ENCODE measurements at places on chromosomes 2 and 18.

GRCh38 chr2:214604861-214605260, 194.0 kb downstream of the VWC2L start:
- no peak for DNase-seq

DNA sequence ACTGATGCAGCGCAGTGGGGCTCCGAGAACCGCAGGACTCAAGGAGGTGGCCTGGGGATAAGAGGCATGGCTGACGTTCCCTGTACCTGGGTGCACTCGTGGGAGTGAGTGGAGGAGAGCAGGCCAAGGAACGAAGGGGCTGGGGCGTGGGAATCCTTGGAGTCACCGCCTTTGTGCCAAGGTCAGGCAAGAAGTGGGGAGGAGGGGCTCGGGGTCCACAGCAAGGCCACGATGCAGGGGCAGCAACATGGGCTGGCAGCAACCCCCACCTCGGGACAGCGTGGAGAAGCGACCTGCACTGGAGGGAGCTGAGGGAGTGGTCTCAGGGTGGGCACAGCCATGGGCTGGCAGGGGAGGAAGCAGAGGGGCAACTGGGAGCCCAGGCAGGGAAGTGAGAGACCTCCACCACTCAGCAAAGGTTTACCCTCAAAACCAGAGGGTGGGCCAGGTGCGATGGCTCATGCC, 18.6 kb downstream of the ARID5A start:
- DNase-seq: no peak

DNA sequence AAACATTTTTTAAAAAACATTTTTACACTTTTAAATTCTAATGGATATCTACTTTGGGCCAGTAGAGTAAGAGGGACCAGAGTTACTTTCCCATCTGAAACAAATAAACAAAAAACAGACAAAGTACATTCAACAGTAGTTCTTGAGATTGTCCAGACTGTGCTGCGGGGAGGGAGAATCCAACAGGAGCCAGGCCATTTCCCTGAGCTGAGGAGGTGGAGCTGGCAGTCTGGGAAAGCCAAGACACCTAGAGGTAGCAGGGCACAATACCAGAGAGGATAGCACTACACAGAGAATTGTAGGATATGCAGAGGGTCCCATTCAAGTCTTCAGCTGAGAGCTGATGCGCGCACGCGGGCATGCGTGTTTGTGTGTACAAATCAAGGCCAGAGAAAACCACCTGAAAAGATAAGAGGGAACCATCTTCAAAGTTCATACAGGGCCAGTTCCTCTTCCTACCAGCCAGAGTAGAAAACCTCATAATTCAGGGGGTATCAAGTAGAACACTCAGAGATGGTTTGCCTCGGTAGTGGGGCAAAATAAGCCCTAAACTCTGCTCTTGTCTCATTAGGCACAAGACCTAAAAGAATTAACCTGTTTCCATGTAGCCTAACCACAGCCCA, 44.0 kb downstream of the PTRHD1 start:
- DNase-seq: no peak

GRCh38 chr2:158998551-158999248, 30.3 kb downstream of the TANC1 start:
- no peak for DNase-seq

GRCh38 chr18:76126327-76126726, 368.7 kb downstream of the ZNF516 start:
- DNase-seq: no peak

- no peak for DNase-seq
Observed at GRCh38 chr2:183455056-183455455, 330.8 kb downstream of the NUP35 start.

DNA sequence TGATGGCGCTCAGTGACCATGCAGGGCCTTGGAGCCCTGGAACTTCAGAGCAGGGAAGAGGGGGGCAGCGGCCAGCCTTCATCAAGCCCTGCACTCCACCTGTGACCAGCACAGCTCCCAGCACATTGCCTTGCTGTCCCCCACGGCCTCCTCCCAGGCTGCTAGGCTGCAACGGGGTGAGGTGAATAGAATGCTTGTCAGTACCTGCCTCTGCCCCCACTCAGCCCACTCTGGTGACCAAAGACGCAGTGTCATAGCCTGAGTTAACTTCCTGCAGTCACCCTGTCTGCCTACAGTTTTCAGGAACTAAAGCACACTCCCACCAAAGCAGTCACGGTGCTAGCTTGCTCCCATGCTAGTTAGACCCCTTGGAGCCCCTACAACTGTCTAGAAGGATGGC, 72.1 kb downstream of the STPG4 start:
- DNase-seq: no peak

GRCh38 chr2:176637486-176638166, 368.4 kb downstream of the MTX2 start:
- no peak for DNase-seq

DNA sequence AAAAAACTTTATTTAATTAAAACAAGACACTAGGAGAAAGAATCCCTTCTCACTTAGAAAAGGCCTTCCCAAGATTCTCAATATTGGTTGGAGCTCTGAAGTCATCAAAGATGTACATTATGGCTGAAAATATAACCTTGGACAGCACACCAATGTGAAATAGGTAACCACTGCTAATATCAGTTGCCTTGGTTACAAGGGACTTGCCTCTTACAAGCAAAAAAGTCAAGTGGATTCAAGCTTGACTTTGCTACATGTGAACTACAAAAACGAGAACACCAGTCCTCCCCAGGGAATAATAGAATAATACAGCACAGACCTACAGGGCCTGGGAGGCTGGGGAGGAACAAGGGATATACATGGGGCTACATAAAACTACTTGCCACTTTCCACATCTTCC, 46.1 kb downstream of the NABP1 start:
- DNase-seq: no peak

DNA sequence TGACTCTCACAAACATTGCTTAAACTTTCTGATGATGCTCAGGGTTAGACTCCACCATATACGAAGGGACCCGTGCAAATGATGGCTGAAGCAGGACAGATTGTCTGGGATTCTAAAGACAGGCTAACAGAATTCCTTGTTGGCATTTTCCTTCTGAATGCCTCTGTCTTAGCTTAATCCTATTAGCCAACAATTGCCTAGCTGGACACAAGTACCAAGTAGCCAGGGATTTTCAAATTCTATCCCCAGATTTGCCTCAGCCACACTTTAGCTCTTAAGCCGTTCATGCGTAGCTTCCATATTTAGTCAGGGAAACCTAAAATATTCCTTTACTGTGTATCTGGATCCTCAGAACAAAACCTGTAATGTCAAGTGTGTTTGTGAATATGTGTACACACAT, 40.0 kb downstream of the COL4A3 start:
- DNase-seq: no peak

DNA sequence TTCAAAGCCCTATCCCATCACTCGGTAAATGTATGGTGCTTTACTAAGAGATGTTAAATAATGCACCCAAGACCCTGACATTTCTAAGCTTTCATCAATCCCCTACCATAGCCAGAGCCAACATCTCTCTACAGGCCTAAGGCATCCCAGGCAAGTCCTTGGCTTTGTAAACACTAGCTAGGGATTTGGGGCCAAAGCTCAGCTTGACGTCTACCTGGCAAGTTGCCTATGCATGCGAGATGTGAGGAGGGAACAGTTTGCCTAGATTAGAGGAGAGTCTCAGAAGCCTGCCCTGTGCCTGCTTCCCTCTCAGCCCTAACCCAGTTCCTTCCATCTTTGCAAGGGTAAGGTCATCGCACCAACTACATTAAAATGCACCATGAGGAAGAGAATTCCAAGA, 221.5 kb upstream of the NCKAP5 start:
- no peak for DNase-seq

- no peak for DNase-seq
Observed at GRCh38 chr2:44295633-44296359, 20.5 kb downstream of the SLC3A1 start.

DNA sequence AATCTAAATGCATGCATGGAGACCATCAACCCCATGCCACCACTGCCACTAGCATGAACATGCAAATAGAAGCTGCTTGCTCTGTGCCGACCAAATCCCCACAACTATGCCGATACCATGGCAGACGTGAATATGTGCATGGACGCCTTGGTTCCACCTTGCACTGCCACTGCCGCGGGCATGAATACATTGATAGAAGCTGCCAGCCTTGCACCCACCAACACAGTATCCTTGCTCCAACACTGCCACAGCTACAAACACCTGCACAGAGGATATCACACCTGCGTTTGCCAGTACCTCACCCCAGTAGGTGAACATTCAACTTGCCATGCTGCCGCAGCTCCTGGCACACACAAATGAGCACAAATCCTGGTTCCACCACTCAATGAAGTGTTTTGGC, 527.4 kb upstream of the REG3G start:
- DNase-seq: no peak

GRCh38 chr2:52710810-52711618, 1056.6 kb upstream of the CHAC2 start:
- no peak for DNase-seq

DNA sequence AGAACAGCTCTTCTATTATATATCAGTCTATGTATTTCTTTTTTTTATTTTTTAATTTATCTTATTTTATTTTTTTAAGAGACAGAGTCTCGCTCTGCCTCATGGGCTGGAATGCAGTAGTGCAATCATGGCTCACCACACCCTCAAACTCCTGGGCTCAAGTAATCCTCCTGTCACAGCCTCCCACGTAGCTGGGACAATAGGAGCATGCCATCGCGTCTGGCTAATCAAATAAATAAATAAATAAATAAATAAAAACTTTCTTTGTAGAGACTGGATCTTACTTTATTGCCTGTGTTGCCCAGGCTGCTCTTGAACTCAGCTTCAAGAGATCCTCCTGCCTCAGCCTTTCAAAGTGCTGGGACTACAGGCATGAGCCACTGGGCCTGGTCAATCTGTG, 117.0 kb downstream of the RBMS1 start:
- no peak for DNase-seq

DNA sequence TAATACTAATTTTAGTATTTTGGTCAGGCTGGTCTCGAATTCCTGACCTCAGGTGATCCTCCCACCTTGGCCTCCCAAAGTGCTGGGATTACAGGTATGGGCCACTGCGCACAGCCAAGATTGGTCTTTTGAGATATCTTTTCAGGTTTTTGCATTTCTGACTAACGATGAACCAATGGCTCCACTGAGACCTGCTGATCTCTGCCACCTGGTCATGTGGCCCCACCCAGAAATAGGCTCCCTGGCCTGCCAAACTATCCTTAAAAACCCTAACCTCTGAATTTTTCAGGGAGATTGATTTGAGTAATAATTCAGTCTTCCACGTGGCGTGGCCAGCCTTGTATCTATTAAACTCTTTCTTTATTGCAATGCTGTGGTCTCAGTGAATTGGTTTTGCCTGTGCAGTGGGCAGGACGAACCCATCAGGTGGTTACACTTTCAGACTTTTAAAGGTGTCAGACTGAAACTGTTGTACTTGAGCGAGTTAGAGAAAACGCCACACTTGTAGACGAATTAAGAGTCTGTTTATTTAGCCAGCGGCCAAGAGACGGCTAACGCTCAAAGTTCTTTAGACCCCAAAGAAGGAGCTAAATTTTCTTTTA, 85.8 kb upstream of the MSH6 start:
- no peak for DNase-seq

DNA sequence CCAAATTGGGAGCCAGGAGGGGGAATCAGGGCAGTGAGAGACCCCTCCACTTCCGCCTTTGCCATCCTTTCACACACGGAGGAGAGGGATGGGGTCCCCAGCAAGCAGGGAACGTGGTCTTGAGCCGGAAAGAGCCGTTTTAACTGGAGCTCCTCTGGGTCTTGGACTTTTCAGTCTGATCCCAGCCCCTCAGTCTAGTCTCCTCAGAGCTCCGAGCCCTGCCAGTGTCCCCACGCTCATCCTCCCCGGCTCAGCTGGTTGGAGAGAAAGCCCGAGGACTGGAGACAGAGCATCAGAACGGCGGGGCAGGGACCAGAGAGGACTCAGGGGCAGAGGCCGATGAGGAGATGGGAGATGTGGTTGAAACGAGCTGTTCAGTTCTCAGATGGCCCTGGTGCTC, 26.1 kb upstream of the OTOF start:
- no peak for DNase-seq

GRCh38 chr2:225756198-225756597, 356.7 kb downstream of the NYAP2 start:
- DNase-seq: no peak

- DNase-seq: no peak
Observed at GRCh38 chr2:211351987-211352386, 795.6 kb downstream of the CPS1 start.

DNA sequence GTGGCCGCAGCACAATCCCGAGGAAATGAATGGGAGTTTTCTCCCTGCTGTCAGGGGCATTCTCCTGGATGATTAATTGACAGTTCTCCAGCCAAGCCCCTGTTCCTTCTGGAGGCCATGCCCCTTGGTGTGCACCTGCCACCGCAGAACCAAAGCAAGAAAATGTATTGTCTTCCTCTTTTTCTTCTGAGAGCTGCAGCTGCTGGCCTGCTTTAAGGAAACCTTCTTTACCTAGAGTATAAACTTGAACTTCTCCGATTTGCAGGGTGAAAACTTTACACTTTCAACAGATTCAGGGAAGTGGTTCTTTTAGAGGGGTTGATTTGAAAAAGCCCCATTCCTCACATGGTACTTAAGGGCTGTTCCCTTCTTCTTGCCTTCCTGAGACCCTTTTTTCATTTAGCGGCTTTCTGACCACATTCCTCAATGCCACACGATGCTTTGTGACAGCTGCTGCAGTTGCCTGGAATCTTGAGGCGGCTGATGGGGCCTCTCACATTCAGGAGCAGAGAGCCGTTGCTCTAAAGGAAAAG, 402.8 kb downstream of the TXNL1 start:
- no peak for DNase-seq

GRCh38 chr18:75586130-75586889, 158.8 kb upstream of the SMIM21 start:
- DNase-seq: no peak

DNA sequence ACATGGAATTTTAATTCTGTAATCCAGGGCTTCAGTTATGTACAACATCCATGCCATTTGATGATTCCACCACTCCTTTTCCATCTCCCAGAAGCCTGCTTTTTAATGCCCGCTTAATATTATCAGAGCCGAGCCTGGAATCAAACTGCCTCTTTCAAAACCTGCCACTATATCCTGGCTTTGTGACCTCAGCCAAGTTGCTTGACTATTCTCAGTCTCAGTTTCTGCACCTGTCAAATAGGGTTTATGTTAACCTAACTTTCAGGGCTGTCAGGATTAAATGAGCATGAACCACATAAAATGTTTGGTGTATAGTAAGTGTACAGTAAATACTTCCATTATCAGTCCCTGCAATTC, 108.7 kb downstream of the XRCC5 start:
- no peak for DNase-seq

DNA sequence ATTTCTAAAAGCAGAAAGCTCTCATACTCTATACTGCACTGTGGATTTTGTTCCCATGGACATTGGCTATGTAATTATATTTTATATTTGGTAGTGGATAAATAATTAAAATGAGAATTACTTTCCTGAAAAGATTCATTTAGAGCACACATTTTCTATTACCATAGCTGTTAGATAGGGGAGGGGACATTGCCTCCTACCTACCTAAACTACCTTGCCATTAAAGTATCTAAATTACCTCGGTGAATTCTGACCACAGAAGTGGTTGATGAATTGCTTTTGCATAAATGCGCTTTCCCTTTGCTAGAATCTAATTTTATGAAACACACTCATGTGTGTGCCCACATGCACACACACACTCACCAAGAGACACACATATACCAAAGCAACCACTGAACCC, 329.1 kb downstream of the MTX2 start:
- no peak for DNase-seq
